ENCODE measurements at places on chromosomes 13 and 19.

DNA sequence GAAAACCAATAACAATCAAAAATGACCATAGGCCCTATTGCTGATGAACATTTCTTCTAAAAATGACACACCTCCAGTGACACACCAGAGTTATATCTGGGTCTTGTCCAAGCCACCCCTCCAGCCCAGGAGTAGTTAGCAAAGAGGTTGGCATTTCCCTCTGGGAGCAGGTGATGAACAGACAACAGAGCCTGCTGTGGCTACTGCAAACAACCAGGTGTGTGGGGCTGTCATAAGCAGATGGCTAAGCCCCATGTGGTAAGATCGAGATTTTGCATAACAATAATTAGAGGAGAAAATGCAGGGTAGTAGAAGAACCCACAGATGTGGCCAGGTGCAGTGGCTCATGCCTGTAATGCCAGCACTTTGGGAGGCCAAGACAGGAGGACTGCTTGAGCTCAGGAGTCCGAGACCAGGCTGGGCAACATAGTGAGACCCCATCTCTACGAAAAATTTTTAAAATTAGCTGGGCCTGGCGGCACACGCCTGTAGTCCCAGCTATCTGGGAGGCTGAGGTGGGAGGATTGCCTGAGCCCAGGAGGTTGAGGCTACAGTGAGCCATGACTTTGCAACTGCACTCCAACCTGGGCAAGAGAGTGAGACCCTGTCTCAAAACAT is 5.0 kb downstream of the XRCC1 start:
- DNase-seq = no peak

- no peak for DNase-seq
Observed at GRCh38 chr13:40120288-40120687, 464.8 kb downstream of the COG6 start.

- DNase-seq = peak; percentile 84
Observed at GRCh38 chr19:55178781-55179599, 1.1 kb downstream of the SYT5 start.

- DNase-seq = no peak
Observed at GRCh38 chr13:112144616-112145550, 77.9 kb downstream of the SOX1 start.

DNA sequence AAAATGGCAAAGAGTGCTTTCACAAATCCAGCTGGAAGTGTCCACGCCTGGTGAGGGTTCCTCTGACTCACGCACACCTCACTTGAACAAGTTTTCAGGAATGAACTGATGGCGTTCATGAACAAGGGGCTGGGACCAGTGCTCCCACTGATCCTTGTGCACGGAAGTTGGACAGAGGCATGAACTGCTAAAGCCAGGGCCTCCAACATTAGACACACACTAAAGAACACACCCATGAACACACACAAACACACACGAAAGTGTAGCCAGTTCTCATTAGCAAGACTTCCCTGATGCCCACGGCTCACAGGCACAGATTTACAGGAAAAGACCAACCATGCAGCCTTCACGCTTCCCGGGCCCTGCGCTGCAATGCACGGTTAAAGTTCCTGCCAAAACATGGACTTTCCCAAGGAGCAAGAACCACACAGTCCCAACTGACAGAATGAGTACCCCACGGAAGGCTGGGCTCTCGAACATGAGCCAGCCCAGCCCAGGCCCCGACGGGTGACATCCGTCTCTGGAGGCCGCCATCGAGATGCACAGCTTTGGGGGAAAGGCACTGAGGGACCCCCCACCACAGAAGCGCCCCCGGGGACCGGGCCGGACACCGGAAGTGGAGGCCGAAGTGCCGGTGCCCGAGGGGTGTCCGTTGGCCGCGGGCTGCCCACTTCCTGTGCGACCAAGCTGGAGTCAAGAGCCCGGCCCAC is 808 bp downstream of the DNMT1 start:
- no peak for DNase-seq

DNA sequence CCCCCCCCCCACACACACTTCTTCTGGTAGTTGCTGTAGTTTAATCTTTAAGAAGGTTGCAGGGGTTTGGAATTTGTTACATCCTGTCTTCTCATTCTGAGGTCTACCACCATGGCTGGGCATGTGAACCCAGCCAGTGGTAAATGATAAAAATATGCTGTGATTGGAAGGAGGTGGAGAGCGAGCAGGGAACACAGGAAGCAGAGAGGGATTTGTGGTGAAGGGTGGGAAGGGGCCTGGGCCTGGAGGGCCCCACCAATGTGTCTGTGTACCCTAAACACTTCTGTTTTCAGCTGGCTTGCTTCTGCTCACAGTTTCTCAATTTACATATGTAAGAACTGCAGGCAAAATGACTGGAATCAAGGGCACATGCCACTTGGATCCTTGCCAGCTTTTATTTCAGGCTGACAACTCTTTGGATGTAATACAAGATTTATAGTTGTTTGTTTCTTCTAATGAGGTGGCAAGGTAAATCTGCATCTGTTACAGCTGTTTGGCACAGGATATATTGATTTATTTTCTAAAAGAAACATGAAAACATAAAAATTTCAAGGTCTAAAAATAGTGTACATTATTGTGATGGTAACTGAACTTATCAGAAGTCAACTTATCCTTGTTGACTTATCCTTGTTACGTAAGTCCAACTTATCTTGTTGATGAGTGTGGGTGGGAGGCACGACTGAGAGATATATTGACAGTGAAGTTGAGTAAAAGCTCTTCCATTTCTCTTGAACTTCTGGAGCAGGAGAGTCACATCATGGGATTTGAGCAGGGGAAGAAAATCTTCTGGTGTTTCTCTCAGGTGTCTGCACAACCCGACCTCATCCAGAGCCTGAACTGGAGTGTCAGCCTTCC is 313.2 kb downstream of the SHISA2 start:
- no peak for DNase-seq
